Thoracic aorta (tissue), 2 donors: ENCODE measurements at places on chromosomes 4 and X.

DNA sequence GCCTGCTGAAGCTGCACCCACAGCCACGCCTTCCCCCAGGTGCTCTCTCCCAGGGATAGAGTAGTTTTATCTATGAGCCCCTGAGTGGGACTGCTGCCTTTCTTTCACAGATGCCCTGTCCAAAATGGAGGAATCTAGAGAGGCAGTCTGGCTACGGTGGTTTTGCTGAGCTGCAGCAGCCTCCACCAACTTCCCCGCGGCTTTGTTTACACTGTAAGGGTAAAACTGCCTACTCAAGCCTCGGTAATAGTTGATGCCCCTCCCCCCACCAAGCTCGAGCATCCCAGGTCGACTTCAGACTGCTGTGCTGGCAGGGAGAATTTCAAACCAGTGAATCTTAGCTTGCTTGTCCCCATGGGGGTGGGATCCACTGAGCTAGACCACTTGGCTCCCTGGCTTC, 84.5 kb downstream of the PRKG2 start:
- DNase-seq: no peak

DNA sequence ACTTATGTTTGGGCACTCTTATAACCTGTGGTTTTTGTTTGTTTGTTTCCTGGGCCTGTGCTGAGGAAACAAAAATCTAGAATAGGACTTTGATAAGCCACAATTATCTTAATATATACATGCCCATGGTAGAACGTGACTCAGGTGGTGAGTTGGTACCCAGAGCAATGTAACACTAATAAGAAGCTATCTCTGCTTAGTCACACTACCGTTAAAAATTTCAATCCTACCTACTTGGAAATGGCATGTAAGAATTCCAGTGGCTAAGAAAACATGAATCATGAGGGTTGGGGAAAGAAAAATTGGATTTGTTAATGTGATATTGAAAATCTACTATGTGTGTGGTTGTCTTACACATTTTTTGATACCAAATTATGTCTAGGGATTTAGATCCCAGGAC, 30.5 kb upstream of the ADGRG2 start:
- DNase-seq: no peak

- DNase-seq: no peak
These were observed 13.7 kb downstream of the GAB3 start for GRCh38 chrX:154737136-154737535.

DNA sequence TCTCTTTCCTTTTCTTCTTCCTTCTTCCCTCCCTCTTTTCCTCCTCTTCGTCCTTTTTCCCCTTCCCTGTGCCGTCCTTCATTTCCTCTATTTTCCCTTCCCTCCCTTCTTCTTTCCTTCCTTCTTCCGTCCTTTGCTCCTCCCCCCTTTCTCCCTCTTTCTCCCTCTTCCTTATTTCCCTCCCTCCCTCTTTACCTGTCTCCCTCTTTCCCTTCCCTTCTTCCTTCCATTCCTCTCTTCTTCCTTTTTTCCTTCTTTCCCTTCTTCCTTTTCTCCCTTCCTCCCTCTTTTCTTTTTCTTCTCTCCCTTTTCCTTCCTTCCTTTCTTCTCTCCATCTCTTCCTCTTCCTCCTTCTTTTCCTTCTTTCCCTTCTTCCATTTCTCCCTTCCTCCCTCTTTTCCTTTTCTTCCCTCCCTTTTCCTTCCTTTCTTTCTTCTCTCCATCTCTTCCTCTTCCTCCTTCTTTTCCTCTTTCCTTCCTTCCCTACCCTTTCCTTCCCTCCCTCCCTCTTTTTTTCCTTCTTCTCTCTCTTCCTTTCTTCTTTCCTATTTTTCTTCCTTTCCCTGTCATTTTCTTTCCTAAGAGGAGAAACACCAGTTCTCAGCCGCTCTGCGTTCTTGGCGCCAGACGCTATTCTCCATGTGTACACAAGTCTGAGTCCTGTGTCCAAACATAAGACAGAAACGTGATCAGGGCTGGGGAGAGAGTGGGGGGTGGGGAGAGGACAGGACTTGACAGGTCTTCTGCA, 597.1 kb downstream of the MID1IP1 start:
- no peak for DNase-seq

DNA sequence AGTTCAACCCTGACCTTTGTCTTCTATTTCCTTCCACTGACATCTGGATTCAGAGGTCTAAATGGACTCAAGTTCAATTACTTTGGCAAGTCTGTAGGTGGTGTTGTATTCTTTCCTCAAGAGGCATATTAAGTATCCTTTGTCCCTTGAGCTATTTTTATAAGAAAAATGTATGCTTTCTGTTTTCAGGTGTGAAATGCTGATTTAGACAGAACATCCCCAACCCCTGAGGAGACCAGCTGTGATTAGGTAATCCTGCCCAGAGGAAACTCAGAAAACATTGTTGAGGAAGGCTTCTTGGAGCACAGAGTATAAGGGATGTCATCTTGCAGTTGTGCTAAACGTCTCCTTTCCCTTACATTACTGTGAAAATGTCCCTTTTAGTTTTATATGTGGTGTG, 46.6 kb upstream of the EGFL6 start:
- DNase-seq: no peak

GRCh38 chr4:117387072-117387471, 301.7 kb upstream of the TRAM1L1 start:
- no peak for DNase-seq

DNA sequence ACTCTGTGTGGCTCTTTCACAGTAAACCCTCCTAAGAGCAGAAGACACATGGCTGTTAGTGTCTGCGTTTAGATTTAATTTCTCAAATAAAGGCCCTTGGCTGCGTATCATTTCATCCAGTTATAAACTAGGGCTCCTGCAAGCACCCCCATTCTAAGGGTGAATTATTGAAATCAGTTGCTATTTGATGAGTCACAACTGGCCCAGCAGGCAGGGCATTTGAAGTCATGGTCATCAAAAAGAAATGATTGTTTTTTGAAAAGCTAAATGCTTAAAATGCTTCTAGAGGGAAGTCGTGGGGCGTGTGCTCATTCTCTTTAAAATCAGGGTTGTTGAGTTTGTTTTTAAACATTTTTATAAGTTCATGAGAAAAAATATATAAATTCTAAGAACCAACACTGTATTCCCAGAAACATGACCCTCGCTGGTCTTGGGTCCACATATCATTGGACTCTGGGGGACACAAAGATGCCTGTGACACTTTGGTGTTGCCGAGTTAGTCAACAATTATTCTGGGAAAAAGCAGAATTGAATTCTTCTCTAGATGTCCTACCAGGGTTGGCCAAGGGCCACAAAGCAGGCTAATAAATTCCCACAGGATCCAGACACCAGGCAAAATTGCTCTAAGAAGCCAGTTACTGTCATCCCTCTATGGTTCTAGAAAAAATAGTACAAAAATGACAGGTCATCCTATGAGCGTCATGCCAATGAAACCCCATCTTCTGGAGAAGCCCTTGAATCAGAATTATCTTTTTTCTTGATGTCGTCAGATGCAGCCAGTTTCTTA, 99.5 kb upstream of the MYOZ2 start:
- DNase-seq: no peak

DNA sequence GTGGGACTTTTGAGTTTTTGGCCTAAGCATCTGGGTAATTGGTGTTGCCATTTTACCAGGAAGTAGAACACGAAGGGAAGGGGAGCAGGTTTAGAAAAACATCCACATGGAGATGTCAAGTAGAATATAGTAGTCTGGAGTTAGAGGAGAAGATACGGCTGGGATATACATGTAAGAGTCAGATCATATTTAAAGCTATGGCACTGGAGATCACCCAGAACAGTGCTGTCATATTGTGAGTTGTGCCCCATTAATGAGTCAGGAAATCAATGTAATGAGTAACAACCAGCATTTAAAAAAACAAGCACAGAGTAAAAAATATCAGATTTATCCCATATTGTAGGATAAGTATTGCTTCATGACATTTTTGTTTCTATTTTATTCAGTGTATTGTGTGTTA, 4.2 kb downstream of the GSTCD start:
- DNase-seq: no peak

DNA sequence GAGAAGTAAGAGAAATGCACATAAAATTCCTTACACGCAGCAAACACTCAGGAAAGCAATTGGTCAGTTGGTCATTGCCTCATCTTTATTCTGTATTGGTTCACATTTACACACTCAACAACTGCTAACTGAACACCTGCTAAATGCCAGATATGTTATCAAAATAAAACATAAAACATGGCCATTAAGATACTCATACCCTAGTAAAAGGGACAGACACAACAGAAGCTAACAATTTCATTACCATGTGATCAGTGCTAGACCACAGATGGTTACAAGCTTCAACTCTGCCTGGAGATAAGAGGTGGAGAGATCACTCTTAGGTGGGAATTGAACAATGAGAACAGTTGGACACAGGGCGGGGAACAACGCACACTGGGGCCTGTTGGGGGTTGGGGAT, 26.2 kb downstream of the TEC start:
- DNase-seq: no peak

GRCh38 chr4:2320746-2321145, 58.8 kb upstream of the MXD4 start:
- DNase-seq: no peak

DNA sequence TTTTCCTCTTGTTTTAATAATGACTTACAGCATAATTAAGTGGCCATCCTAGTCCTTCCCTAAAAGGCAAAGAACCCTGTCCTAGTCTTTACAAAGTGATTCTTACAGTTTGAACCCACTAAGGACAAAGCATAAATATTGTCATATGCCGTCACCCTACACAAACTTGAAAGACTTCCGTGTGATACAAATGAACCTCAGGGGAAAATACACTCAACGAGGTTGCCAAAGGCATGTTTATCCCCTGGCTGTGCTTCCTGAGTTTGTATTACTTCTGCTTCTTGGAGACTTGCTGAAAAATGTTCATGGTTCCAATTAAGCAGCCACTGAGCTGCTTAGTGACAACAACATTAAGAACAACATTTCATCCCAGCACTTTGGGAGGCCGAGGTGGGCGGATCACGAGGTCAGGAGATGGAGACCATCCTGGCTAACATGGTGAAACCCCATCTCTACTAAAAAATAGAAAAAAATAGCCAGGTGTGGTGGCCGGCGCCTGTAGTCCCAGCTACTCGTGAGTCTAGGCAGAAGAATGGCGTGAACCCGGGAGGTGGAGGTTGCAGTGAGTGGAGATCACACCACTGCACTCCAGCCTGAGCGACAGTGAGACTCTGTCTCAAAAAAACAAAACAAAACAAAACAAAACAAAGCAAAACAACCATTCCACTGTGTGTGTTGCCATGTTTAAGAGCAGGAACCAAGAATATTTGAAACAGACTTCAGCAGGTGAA, 16.2 kb downstream of the RASSF6 start:
- DNase-seq: no peak

DNA sequence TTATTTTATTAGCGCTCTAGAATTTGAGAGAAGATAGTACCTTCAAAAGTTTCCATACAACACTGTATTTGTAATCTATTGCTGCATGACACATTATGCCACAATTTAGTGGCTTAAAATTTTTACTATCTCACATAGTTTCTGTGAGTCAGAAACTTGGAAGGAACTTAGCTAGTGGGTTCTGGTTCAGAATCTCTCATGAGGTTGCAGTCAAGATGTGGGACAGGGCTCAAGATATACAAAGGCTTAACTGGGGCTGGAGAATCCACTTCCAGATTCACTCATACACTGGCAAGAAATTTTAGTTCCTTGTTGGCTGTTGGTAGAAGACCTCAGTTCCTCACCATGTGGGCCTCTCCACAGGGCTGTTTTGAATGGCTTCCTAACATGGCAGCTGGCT, 11.5 kb upstream of the C4orf54 start:
- no peak for DNase-seq

DNA sequence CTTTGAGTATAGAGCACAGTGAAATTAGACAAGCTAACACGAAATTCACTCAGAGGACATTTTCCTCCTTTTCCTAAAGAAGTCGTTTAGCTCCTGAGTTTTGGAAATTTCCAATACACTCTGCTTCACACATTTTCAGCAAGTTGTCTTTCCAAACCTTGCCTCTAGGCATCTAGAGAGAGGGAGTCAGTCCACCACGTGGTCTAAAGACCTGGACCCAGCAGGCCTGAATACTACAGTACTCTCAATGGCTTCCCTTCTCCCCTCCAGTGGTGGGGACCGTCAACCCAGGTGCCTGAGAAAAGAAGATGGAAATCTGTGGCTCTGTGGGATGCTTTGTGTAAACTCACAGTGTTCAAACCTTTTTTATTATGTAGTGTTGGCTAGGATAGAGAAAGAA, 13.9 kb upstream of the SCML2 start:
- no peak for DNase-seq

DNA sequence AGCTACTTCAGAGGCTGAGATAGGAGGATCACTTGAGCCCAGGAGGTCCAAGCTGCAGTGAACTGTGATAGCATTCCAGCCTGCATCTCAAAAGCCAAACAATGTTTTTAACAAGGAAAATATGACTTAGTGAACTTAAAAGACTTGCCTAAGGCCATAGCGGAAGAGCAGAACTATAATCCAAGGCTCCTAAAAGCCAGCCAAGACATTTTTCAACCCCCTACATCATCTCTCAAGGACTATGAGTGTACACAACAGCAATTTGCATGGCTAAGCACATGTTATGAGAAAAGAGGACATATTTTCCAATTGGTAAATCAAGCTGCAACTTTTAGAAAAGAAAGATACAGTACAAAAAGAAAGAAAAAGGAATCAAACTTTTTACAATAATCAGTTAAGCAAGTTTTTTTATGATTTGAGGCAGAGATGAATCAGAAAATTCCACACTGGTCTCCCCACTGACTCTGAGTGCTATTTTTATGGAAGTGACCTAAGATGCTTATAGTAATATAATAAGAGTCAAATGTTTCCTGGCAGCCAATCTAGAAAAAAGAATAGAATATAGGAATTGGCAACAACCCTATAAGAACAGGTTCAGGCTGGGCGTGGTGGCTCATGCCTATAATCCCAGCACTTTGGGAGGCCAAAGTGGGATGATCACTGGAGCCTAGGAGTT, 9.8 kb upstream of the ACOT9 start:
- no peak for DNase-seq

DNA sequence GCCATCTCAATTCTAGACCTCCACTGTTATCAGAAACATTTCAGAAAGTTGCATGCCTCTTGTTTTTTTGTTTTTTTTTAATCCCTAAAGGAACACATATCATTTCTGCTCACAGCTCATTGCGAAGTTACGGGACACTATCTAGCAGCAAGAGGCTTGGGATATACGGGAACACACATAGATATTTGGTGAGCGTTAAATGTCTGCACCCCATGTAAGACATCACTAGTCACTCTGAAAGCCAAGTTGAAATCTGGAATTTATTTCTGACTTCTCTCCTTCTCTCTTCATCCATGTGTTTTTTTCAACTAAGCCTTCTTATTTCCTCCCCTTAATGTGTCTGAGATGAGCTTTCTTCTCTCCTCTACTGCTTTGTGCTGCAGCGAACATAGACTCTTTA, 683.7 kb downstream of the PDHA2 start:
- DNase-seq: no peak

DNA sequence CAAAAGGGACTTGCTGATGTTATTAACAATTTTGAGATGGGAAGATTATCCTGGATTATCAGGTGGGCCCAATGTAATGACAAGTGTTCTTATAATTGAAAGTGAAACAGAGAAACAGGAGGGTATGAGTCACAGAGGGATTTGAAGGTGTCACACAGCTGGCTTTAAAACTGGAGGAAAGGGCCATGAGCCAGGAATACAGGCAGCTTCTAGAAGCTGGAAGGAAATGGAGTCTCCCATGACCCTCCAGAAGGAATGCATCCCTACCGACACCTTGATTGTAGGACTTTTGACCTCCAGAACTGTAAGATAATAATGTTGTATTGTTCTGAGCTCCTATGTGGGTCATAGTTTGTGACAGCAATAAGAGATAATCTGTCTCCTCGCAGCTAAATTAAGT, 98.0 kb upstream of the STIM2 start:
- no peak for DNase-seq

GRCh38 chrX:115192244-115192700, 3.1 kb downstream of the RBMXL3 start:
- no peak for DNase-seq

GRCh38 chr4:140135529-140136088, 18.4 kb downstream of the MAML3 start:
- DNase-seq: peak; percentile 13
